ENCODE measurements at places on chromosomes 6 and 20.

- no peak for DNase-seq
These were observed 121.4 kb downstream of the REV3L start for GRCh38 chr6:111361648-111362047.

DNA sequence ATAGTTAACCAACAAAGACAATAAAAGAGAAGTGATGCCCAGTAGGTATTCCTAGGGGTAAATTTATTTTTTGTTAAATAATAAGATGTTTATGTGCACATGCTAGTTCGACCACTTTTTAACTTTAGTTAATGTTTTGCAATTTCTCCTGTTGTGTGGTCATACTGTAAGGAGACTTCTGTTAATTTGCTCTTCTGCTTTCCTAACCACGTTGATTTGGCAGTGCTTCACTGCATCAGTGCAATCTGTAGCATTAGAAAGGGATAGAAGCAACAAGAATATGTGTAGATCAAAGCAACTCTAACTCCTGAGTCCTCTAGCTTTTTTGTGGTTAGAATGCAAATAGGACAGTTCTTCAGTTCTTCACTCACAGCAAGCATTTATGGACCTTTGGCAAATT, 13.9 kb downstream of the MYB start:
- no peak for DNase-seq

DNA sequence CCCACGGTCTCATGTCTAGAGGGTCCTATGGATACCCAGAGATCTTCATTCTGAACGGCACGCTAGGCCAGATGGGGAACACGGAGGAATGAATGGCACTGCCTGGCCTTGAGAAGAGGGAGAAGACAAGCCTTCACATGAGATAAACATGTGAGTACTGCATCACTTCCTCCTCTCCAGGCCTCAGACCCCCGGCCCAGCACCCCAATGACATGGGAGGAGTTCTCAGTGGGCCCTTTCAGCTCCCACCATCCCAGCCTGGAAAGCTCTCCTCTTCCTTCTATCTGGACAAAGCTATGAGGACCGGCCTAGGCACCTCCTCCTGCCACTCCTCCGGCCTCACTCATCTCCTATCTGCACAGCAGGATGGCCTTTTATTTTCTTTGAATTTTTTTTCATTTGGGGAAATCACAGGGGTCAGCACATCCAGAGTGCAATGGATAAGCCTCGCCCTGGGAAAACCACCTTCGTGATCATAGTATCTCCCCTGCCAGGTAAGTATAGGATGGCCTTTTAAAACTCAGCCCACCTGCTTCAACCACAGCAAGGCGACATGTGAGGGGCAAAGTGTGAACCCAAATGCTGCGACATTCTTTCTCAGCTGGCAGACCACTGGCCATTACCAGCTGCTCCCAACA, 39.2 kb upstream of the CDKN1A start:
- no peak for DNase-seq

GRCh38 chr6:161444464-161444863, 170.6 kb upstream of the AGPAT4 start:
- DNase-seq = no peak

- DNase-seq = no peak
These were observed 9.3 kb upstream of the NEDD9 start for GRCh38 chr6:11241793-11242201.

- DNase-seq = no peak
These were observed 138.9 kb upstream of the PTPRK start for GRCh38 chr6:128659276-128659675.

DNA sequence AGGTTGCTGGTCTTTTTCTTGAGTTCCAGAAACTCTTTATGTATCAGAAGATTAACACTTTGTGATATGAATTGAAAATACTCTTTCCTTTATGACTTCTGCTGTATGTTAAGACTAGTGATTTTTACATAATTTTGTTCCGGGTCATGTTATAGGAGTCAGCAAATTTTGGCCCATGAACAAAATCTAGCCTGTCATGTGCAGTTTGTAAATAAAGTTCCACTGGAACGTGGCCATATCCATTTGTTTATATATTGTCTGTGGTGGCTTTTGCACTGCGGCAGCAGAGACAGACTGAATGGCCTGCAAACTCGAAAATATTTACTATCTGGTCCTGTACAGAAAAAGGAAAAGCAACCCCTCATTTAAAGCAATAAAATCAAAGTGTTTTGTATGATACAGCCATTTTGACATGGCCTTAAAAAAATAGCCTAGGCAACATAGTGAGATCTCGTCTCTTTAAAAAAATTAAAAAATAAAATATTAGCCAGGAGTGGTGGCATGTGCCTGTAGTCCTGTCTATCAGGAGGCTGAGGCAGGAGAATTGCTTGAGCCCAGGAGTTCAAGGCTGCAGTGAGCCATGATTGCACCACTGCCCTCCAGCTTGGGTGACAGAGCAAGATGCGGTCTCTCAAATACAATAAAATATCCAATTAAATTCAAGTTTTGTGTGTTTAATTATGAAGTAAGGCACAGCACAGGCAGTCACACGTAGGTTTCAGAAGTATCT, 36.9 kb downstream of the SNX9 start:
- no peak for DNase-seq

DNA sequence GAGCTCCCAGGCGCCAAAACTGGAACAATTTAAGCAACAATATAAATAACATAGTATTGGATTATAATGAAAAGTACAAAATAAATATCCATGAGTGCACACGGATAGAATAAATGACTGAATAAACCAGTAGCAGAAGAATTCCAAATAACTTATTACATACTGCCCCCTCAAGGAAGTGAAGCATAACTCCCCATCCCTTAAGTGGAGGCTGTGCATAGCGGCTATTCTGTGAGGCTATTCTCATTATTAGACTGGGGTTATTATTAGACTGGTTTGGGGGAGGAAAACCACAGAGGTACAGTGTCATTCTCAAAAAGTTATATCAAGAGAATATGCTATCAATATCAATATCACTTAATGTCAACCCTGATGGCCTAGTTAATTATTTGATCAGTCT, 94.4 kb upstream of the SIRPA start:
- DNase-seq = no peak

GRCh38 chr6:33161354-33162331, 30.6 kb downstream of the COL11A2 start:
- DNase-seq = peak; percentile 71

Measured in T-helper 17 cell (primary cell).